ENCODE measurements at places on chromosomes 13 and 19.

GRCh38 chr13:69168436-69168835 is 939.2 kb upstream of the ATXN8OS start:
- no peak for DNase-seq

DNA sequence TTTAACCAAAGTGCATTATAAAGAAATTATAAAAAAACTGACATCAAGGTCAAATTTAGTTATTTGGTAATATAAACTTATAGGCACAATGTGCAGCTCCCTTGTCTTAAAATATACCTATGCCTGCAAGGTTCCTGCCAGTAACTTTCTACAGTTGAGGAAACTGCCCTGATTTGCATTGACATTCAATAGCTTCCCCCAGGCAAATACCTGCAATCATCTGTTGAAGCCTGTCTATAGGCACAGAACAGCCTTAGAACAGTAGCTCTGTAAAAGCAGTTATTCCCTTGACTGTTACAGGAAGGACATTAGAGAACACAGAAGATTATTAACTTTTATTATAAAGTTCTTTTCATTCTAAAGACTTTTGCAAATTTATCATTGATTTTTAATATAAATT is 1239.5 kb downstream of the PCDH9 start:
- no peak for DNase-seq

- DNase-seq, result no peak
These were observed 121.0 kb upstream of the LSM14A start for GRCh38 chr19:34051255-34051654.

DNA sequence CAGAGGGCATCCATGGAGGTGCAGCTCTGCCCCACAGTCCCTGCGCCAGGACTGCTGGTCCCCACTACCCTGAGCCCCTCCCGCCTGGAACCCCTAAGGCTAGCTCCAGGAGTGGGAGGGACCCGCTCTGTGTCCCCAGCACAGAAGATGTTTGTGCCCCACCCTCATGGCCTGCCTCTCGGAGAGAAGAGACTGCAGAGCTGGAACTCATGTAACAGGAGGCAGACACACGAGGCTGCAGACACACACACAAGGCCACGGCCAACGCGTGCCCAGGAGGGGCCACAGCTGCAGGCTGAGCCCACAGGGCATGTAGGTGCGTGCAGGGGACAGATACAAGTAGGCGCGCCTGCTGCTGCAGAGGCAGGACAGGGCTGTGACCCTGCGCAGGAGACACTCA is 10.4 kb upstream of the TMEM86B start:
- DNase-seq, result no peak

GRCh38 chr19:8085598-8086408 is 33.2 kb downstream of the CCL25 start:
- no peak for DNase-seq

DNA sequence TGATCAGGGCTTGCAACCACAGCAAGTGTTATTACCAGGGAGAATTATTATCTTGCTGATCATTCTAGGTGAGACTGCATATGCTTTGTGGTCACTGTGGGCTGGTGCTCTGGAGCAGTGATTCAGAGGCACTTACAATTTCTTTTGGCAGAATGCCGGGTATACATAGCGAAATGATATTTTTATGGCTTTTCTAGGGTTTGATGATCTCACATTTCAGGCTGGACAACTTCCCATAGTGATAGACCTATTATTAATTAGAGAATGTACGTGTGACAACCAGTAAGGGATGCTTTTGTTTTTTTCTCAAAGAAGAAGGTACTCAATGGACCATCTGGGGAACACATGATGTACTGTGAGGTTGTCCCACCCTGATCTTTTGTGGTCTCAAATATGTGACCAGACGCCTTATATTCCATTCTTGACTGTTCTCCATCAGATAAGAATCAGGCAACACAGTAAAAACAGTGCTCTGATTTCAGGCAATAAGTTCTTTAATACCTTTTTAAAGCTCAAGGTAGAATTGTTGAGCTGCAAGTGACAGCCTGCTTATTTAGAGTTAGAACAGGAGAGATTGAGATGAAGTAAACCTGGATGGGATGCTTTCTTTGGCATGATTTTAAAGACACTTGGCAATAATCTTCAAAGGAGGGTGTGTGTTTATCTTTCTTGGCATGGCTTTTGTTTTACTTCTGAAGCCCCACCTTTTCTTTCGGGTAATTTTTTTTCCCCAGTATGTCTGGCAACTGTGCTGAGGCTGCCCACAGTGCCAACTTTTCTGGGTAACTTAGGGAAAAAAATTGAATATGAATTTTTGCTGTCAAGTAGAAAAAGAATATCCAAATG is 27.4 kb upstream of the SCEL start:
- DNase-seq, result no peak

- DNase-seq, result no peak
These were observed 124.5 kb upstream of the USP29 start for GRCh38 chr19:56995303-56995702.

GRCh38 chr13:105201351-105201750 is 1334.1 kb downstream of the EFNB2 start:
- DNase-seq, result no peak

DNA sequence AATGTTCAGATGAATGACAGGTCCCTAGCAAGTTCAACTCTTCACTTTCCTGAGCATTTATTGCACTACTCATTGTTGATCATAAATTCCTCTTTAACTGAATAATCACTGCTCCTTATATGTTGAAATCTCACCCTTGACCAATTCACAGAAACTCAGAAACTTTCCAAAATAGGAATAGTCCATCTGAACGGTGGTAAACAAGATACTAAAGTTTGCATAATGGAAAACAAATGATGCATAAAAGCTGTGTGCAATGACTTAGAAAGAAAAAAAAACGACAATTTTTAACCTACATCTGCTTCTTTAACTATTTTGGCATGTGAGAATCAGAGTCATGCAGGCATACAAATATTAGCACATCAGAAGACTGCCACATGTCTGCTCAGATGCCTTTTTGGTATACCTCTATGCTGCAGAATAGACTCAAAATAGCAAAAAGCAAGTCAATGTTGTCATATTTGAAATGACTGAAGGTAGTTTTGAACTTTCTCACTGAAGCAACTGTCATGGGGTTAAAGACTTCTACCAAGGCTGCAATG is 34.8 kb downstream of the SLC10A2 start:
- no peak for DNase-seq

DNA sequence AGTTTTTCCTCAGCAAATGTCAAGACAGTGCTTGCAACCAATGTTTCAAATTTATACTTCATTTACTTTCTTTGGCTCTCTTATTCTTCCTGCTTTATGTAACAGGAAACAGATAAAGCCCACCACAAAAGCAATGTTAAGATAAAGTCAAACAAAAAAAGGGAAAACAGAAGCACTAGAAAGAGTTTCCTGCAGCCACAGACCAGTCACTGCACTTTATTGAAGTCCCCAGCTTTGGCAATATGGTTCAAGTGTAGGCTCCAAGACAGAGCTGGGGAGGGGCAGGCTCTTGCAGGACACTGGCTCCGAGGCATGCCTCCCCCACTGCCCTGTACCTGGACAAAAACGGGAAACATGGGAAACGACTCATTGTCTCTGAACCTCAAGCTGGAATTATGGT is 15.3 kb upstream of the CDC16 start:
- no peak for DNase-seq

GRCh38 chr19:53844849-53845246 is 20.7 kb upstream of the NLRP12 start:
- DNase-seq, result no peak

DNA sequence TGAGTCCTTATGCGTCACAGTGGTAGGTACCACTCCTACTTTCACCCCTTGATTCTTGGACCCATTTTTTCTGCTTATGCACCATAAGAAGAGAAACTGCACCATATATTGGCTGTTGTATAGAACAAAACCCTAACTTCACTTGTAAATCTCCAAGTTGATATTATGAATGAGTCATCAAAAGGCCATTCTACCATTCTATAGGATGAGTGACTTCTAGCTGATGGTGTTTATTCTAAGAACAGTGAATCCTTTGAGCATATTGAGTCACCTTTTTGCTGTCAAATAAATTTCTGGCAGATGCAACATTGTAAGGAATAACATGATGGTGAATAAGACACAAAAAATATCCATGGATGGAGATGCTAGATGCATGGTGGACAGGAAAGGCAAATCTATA is 57.7 kb downstream of the POLR1D start:
- no peak for DNase-seq

DNA sequence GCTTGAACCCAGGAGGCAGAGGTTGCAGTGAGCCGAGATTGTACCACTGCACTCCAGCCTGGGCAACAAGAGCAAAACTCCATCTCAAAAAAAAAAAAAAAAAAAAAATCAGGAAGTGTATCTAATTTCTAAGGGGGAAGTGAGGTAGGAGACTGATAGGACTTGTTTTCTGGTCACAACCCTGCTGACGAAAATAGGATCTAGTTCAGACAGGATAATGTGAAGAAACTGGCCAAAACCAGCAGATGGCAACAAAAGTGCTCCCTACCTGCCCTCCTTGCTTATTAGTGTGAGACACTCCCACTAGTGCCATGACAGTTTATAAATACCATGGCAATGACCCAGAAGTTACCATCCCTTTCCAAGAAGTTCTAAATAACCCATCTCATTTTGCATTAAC is 36.0 kb upstream of the KPNA3 start:
- DNase-seq, result no peak

DNA sequence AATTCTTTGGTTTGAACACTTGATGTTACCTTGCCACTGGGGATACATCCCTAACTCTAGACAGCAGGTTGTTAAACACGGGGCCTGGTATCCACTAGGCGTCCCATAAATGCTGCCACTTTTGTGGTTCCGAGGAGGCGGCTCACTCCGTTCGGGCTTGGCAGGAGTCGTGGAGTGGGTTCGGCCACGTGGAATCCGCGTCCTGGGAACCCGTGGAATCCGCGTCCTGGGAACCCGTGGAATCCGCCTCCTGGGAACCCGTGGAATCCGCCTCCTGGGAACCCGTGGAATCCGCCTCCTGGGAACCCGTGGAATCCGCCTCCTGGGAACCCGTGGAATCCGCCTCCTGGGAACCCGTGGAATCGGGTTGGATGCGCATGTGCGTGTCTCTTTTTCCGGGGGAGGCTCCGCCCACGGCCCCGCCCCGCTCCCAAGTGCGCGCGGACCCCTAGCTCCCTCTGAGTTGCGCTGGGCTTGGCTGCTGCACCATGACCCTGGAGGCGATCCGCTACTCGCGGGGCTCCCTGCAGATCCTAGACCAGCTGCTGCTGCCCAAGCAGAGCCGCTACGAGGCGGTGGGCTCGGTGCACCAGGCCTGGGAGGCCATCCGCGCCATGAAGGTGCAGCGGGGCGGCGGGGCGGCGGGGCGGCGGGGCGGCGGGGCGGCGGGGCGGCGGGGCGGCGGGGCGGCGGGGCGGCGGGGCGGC is at the start of gene MRI1:
TSS of gene MRI1 (plus strand) at position 422 of the 707 bp plus-strand sequence. CDS start at position 489, 67 bp downstream.
- peak; percentile 73 for DNase-seq

DNA sequence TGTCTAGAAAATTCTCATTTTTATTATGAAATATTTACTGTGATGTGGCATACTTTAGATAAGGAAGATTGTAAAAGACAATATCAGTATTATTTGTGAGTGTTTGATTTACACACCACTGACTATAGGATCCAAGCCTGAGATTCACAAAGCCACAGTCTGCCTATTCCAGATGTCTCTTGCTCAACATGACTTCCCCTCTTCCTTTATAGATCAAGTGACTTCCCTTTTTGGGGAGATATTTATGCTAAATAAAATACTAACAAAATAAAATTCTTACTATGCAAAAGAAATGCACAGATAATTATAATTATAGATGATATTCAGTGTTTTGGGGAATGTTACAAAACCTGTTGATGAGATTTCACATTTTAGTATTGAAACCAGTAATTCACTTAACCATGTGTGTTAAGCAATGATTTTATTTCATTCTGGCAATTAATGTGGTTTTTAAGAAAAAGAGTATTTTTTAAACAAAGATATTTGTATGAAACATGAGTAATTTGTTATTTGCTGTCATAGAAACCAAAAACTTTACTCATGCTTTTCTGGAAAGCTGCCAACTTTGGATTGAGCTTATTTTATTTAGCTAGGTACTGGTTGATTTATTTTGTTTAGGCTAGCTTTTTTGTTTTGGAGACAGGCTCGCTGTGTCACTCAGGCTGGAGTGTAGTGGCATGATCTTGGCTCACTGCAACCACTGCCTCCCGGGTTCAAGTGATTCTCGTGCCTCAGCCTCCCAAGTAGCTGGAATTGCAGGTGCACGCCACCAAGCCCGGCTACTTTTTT is 13.7 kb upstream of the GPR183 start:
- peak; percentile 52 for DNase-seq

- peak; percentile 37 for DNase-seq
These were observed 8.0 kb downstream of the TFDP1 start for GRCh38 chr13:113592571-113592970.

DNA sequence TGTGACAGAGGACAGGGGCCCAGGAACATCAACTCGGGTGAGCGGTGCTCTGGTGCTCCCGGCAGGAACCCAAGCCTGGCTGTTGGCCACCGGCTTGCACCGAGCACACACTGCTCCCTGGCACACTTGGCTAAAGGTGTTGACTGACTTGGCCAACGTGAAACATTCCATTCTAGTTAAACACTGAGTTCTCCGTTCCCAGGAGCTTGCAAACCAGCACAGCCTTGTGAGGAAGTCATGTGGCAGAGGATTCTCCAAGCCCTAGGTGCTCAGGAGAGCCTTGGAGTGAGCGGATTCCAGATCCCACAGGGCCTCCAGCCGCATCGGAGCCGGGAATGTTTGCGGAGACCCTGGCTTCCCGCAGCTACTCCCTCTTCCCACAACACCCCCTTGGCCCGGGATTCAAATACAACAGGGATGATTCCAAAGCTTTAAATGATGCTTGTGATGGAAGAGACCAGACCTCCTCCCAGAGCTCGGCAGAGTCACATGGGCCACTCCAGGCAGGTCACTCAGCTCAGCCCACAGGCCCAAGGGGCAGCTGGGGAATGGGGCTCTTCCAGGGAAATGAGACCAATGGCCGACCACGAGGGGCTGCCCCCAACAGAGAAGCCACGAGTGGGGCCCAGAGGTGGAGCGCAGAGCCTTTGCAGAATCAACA is 2.9 kb downstream of the C13orf46 start:
- DNase-seq, result peak; percentile 34

DNA sequence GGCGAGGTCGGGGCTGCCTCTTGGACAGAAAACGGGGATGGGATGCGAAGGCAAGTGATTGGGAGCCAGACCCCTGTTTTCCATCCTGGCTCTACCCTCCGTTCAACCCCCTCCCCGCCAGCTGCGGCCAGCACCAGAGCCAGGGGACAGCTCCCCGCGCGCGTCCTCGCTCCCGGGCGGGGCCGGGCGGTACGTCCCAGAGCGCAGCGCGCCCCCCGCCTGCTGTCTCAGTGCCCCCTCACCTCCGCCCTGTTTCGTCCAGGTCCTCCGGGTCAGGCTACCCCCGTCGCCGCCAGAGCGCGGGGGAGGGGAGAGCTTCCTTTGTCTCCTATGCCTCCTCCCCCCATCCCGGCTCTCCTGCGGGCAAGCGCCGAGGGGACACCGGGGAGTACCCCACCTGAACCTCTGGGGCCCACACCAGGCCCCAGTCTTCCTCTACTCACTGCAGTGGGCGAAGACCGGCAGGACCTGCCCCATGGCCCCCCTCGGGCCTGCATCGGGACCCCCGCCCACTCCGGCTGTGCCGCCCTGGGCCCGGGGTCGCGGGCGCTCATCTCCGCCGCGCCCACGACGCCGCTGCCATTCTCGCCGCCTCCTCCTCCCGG is 396 bp downstream of the RTN2 start:
- no peak for DNase-seq

GRCh38 chr19:44746946-44747738 is 1.4 kb upstream of the BCL3 start:
- peak; percentile 76 for DNase-seq
